ENCODE measurements at places on chromosomes 1 and 21.

- no peak for DNase-seq
Measured at GRCh38 chr1:234721476-234722269, 111.7 kb upstream of the IRF2BP2 start.

- DNase-seq: no peak
Measured at GRCh38 chr1:28579401-28579800, 12.7 kb upstream of the RAB42 start.

- DNase-seq: no peak
Measured at GRCh38 chr1:216499581-216500272, 76.5 kb upstream of the USH2A start.

GRCh38 chr1:10679496-10680220 is 116.8 kb downstream of the CASZ1 start:
- no peak for DNase-seq
